Motor neuron (in vitro differentiated cells): ENCODE measurements at places on chromosomes 4 and X.

GRCh38 chrX:108736509-108737479 lies at the start of gene IRS4:
Gene IRS4 (minus strand): TSS chrX:108736563.
- peak; percentile 79 for ATAC-seq

GRCh38 chr4:40453912-40454311 lies 118.8 kb downstream of the CHRNA9 start:
- no peak for ATAC-seq

- ATAC-seq = no peak
These were observed 425.8 kb downstream of the PACRGL start for GRCh38 chr4:21126014-21126512.

GRCh38 chrX:103584596-103584995 lies 719 bp upstream of the TCEAL4 start:
- ATAC-seq = no peak

- ATAC-seq = no peak
These were observed 136.2 kb upstream of the MED14 start for GRCh38 chrX:40871385-40872082.

DNA sequence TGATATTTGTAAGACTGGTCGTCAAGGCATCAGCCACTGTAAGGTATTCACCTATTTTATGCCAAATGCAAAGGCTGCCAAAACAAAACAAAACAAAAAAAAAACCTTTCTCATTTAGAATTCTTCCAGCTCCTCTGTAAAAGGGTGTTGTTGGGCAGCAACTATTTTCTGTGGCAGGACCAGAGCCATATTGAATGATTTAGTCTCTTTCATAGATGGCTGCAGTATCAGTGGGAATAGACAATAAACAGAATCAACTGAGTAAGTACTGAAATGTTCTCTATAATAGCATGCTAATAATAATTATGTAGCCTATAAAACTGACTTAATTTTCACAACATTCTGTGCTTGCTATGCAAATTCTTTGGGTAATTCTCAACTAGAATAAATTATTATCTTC lies 389.7 kb upstream of the PABPC4L start:
- no peak for ATAC-seq

DNA sequence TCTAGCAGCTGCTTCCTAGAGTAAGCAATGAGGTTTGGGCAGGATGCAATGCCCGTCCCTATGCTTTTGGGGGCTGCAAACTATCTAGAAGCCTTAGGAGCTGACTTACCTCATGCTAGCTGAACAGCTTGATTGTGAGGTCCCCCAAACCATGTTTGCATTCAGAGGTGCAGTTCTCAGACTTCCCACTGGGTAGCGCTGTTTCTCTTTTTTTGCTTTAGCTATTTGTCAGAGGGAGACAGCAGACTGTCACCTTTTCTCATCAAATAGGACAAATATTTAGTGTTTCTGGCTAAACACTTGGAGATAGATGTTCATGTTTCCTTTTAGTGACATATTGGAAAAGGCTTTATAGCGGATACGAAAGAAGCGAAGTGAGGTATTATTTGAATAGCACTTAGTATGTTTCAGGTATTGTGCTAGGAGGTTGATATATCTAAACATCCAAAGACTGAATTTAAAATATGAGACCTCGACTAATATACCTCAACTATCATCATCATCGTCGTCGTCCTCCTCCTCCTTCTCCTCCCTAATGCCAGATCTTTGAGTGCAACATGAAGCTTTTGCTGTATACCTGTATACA lies 18.7 kb upstream of the TMEM192 start:
- ATAC-seq = peak; percentile 76

DNA sequence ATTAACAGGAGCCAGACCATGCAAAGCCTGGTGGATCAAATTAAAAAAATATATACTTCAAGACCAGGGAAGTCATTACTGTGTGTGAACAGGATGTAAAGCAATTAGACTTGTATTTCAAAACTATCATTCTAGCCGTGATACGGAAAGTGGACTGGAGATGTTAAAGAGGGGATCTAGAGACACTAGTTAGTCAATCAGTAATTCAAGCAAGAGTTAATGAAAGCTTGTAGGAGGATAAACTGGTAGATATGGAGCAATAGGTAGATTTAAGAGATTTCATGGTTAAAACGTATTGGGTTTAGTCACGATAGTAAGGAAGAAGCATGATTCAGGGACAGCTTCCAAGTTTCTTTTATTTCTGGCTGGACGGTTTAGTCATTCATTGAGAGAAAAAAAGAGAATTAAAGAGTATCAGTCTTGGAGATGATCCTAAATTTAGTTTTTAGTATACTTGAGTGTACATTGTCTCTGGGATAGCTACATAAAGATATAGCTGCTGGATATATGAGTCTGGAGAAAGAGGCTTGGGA lies 3.9 kb downstream of the MAD2L1 start:
- no peak for ATAC-seq

- no peak for ATAC-seq
These were observed 95.2 kb downstream of the GPAT3 start for GRCh38 chr4:83631066-83631465.

DNA sequence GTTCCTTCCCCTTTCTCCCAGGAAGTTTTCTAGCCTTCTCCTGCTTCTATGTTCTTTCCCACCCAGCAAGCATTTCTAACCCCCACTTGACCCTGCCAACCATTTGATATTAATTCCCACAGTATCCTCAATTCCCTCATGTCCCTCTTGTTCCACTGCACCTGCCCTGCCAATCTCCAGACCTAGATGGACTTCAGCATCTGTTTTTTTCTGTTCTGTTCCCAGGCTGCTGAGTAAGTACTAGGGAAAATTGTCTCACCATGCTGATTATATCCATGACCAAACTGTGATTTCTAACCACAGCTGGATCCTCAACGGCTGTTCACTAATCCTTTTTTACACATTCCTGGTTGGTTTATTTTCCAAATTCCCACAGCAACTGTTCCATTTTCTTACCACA lies 37.7 kb downstream of the CLCN5 start:
- no peak for ATAC-seq

GRCh38 chr4:2280531-2281300 lies 18.8 kb upstream of the MXD4 start:
- ATAC-seq = no peak

DNA sequence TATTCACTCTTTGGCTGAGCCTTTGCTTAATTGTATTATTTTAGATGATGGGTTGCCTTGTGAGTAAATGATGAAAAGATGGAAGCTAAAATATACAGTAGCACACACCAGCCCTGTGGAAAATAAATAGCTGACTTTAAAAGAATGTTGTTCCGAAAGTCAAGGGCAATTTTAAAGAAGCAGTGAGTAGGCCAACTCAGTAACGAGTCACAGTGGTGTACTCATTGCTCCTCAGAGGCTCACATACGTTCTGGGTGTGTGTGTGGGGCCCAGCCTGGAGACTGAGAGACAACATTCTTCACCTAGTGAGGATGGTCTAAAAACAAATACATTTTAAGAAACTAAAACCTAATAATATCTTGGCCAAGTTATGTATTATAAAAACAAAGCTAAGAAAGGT lies 640.3 kb downstream of the TRIML1 start:
- no peak for ATAC-seq

DNA sequence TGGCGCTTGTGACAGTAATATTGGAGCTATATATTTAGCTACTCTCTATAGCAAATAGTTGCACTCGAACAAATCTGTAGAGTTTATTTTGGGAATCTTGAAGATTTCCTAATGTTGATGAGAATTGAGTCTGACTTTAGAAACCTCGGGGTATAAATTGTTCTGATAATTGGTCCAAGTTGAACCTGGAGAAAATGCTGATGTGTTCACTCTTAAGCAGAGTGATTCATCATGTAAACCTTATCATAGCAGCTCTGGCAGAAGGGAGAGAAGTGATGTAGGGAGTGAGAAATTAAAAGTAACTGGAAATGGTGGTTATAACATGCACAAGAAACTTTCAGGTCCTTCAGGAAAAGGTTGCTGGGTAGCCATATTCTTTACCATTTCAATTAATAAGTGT lies 16.4 kb upstream of the SLC4A4 start:
- no peak for ATAC-seq

DNA sequence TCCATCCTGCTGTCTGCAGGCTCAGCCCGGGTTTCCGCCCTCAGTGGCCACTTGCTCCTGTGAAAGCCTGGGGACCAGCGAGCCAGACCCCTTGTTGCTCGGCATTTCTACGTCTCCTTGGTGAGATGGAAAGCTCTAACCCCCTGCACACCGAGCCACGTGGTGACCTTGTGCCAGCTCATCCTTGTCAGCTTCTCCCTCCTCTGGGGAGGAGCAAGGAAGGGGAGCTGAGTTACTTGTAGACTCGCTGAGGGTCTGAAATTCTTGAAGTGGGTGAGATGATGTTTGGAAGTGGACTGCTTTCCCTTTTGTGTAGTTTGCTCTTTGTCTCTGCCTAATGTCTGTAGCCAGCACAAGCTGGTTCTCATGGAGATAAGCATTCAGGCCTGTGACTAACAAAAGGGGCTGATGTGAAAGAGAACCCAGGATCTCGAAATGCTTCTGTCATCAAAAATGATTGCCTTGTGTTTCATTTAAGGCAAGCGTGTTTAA lies 29.3 kb downstream of the RGS12 start:
- ATAC-seq = peak; percentile 85

GRCh38 chr4:130825284-130825683 lies 1729.3 kb downstream of the C4orf33 start:
- ATAC-seq = no peak

GRCh38 chrX:124113621-124114600 lies 152.4 kb downstream of the STAG2 start:
- no peak for ATAC-seq

- ATAC-seq = peak; percentile 33
These were observed 108.4 kb downstream of the DOCK11 start for GRCh38 chrX:118603981-118604380.

GRCh38 chr4:168853770-168854169 lies 156.3 kb downstream of the CBR4 start:
- no peak for ATAC-seq

DNA sequence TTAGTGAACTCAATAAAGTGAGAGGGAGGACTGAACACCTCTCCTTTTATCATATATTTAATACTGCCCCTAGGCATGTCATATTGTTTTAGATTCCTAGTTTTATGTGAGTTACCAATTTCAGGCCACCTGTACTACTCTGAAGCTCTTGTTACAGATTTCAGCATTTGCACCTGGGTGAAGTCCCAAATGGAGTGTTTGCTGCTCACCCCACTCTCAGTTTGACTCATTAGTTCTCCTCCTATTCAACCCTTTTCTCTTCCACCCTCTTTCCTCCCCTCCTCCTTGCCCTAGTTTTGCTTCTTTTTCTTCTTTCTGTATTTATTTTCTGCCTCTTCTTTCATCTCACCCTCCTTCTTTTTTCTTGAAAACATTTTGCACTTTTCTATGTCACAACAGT lies 1852.2 kb upstream of the IGFBP7 start:
- ATAC-seq = no peak

DNA sequence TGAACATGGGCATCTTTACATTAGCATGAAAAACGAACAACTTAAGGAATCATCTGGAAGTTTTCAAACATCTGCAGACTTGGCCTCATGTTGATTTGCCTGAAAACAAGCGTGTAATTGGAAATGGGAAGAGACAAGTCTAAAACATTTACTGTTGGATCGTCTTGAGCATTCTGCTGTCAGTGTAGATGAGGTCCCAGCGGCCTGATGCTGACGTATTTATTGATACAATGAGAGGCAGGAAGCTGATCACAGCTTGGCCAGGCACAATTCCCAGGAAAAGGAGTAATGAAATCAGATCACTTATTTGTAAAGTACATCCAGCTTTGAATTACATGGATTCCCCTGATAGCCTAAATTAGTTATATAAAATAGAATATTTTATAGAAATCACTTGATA lies 210.6 kb downstream of the CLCN4 start:
- no peak for ATAC-seq

DNA sequence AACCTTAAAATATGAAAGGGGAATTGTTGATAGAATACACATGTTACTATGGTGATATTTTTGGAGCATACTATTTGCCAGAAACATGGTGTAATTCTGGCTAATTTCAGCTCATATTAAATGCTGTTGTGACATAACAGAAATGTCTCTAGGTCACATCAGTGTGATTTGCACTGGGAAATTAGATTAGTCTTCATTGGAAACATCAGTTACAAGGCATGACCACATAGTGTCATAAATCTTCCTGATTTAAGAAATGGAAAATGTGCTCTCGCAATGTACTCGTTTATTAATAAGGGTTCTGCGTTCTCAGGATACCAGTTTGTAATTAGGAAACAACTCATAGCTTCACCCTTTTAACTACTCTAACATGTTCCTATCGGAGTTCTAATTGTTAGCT lies 72.9 kb upstream of the GYPA start:
- no peak for ATAC-seq

DNA sequence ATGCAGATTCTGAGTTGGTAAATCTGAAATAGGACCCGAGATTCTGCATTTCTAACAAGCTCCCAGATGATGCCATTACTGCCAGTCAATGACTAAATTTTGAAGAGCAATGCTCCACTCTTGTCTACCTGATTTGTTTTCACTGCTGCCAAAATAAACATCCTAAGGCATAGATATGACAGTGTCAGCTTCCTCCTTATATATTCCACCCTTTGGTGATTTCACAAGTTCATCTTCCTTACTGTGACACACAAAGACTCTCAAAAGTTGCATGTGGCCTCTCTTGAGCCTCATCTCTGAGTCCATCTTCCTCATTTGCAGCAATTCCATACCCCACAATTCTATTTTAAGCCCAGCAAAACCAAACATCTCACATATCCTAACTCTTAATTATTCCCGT lies 110.9 kb downstream of the FBXW7 start:
- ATAC-seq = no peak

- ATAC-seq = no peak
These were observed 134.8 kb downstream of the HS3ST1 start for GRCh38 chr4:11293866-11294265.

DNA sequence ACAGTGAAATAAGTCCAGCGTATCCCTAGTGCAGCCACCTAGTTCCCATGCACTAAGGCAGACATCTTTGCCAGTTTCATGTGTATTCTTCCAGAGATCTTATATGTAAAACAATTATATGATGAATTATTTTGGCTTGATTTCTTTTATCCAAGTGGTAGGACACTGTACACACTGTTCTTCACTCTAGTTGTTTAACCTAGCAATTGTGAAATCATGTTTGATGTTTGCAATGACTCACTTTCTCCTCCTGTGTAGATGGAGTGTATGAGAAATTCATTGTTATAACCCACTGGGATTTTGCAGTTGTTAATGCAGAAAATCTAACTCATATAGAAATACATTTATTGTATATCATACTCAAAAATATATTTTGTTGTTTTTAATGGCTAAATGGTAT lies 17.5 kb upstream of the TBC1D1 start:
- no peak for ATAC-seq

DNA sequence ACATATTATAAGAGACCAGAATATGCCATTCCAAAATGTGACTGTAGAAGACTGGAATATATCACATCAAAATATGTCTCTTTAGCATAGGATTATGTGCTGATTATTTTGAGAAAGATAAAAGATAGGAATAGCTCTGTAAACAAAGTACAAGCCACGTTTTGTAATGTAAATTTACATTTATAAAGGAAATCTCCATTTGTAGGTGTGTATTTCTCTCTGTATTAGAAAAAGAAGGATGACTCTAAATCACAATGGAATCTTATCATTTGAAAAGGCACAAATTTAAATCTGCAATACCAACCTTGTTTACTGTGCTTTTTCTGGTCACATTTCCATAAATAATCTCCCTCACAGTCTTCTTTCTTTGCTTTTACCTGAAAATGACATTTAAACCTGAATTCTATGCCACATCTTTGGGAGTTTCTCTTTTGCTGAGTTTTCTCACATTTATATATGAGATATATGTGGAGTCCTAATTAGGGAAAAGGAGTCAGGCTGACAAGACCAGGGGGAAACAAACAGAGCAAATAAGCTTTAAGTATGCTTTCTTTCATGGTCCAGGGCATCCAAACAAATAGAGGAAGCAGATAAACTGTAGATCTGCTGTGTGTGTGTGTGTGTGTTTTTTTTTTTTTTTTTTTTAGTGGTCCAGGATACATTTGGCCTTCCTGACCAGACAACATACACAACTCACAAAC lies 244.0 kb downstream of the CPXCR1 start:
- ATAC-seq = no peak
